Activated naive CD4-positive, alpha-beta T cell (primary cell): ENCODE measurements at places on chromosomes 13 and 19.

GRCh38 chr13:112992931-112993680 is 24.1 kb downstream of the MCF2L start:
- no peak for DNase-seq

- DNase-seq, result no peak
These were observed 61.2 kb downstream of the RFC3 start for GRCh38 chr13:33879118-33879517.

- no peak for DNase-seq
These were observed 55.1 kb upstream of the NBEA start for GRCh38 chr13:34886987-34887386.

- no peak for DNase-seq
These were observed 2.7 kb downstream of the FCHO1 start for GRCh38 chr19:17753976-17754375.

DNA sequence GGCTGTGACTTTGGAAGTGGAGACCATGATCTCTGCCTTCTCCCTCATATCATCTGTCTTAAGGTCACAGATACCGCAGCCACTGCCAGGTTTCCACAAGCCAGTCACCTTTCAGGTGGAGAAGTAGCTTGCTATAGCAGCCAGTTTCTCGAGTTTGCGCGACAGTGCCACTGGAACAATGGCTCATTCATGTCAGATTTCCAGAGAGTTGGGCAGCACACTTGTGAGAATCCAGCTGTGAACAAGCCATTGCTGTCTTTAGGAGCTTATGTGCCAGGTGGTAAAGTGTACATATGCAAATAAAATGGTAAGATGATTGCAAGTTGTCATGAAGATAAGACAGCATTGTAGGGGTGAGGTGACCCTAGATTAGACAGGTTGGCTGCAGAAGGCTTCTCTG is 22.3 kb downstream of the GARRE1 start:
- DNase-seq, result no peak

DNA sequence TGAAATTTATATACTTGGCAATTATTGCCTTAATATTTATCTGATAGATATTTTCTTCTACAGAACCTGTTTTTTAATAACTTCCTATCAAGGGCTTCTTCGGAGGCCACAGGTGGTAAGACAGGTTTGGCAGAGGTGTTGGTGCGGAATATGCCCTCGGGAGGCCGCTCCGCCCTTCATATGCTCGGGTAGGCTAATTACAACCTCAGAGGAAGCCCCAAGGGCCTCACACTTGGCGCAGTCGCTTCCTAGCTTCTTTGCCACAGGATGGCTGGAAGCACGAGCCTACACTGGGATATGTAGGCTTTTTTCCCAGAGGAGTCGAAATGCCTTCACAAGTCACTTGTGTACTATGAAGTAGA is 68.8 kb downstream of the LMO7 start:
- no peak for DNase-seq

GRCh38 chr13:30366088-30366487 is 56.2 kb upstream of the UBE2L5 start:
- no peak for DNase-seq

DNA sequence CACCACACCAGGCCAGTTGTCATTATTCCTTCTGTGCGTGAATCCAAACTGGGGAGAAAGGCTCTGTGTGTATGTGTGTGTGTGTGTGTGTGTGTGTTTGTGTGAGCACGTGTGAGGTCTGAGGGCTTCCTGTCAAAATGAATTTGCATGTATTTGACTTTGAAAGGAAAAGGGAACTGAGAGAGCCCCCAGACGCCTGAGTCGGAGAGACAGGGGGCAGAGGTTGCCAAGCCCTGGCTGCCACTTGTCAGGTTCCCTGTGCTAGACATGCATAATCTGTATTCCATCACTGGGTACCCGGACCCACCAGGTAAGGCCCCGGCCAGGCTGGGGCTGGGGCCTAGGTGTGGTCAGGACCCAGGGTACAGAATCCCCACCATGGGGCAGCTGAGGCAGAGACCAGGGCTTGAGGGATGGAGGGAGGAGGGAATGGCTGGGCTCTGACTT is at the start of gene CLEC17A:
Gene CLEC17A, plus strand, starts transcription at position 191 of the 447 bp plus-strand sequence. Its CDS starts 77 bp downstream, at position 268.
- no peak for DNase-seq

DNA sequence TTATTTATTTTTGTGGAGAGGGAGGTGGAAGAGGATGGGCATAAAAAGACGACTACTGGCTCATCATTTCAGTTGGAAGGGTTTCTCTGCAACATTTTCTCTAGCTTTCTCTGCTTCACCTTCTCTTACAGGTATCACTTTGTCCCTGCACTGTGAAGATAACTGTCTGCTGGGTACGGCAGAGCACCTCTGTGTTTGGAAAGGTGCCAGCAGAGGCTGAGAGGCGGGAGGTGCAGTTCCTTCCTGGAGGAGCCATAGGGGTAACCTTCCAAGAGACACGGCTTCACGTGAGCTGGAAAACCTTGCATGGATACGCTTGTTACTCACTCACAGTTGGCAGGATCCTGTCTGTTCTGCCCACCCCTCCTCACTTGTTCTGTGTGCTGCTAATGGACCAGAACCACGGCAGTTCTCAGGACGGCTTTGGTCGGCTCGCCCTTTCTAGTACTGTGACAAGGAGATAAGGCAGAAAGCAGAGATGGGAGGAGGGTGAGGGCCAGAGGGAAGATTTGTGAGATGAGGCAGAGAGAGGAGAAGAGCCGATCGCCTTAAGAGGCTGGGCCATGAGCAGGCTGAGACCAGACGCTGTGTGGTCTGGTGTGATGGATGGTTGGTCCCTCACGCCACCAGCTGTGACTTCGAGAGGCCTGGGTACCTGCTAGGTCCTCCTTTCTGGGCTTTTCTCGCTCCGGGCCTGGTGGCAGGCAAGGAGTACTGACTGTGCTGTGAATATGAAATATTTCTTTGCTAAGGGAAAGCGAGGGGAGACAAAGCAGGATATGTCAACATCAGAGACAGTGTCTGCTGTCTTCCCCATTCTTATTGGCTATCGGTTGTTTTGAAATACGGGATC is 66.8 kb downstream of the MRPL57 start:
- no peak for DNase-seq

GRCh38 chr19:40219721-40220276 is 1.6 kb upstream of the TTC9B start:
- no peak for DNase-seq

- no peak for DNase-seq
These were observed 26.0 kb downstream of the ZNF333 start for GRCh38 chr19:14715841-14716240.

GRCh38 chr19:49687150-49687549 is 2.2 kb upstream of the ADM5 start:
- no peak for DNase-seq

- no peak for DNase-seq
These were observed 26.5 kb downstream of the FAM216B start for GRCh38 chr13:42807866-42808265.

- no peak for DNase-seq
These were observed 20.5 kb upstream of the SLC7A10 start for GRCh38 chr19:33245948-33246708.

GRCh38 chr19:34173193-34173956 is 1.1 kb downstream of the LSM14A start:
- no peak for DNase-seq

DNA sequence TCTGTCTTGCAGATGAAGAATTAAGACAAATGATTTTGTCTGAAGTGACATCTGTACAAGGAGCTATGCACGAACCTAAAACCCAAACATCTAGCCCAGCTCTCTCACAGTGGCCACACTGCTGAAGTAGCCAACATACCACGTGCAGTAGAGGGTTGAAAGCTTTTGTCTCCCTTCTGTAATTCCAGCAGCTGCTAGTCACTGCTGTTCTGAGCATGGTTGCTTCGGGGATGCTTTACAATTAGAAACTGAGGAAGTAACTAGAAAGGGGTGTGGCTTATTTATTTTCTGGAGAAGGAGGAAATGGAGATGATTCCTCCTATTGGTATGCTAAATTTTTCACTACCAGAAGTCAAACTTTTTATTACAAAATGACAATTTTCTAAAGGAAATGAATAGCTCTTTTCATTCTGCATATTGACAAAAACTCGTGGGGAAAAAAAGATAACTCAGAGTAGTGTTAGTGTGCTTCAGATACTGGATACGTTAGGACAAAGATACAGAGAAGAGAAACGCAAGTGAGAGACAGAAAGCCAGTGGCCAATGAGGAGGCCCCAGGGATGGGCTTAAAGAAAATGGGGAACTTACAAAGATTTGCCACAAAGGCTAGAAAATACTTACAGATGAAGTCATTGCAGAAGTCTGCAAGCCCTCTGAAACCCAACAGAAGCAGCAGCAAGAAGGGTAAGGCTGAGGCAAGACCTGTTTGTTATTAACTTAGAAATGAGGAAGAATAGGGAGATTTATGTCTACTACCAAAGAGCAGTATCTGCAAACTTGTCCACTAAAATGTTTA is 192.7 kb upstream of the MIR17HG start:
- DNase-seq, result no peak

DNA sequence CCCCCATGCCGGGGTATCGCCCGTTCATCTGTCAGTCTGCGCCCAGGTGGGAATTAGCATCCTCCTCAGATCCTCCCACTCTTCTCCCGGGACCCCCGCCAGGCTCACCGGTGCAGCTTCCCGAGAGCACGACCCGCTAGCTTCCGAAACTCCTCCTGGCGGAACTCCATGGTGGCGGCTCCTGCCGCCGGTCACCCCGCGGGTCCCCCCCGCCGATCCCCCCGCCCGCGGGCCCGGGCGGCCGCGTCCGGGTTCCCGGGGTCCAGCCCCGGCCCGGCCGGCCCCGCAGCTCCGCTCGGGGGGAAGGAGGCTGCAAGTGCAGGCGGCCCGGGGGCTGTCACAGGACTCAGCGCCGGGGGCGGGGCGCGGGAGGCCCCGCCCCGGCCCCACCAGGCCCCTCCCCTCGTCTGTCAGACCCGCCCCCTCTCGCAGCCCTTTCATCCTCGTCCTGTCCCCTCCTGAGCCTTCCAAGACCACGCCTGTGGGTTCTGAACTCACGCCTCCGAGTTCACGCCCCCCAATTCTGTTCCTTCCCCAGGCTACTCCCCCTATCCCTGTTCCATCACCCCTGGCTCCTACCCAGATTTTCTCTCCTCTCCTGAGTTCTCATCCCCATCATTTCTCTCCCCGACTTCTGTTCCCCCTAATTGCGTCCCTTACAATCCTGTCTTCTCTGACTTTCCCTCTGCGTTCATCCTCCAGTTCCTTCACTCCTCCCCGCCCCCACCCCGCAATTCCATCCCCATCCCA is at the start of gene SLC17A7:
Gene SLC17A7, minus strand, starts transcription at position 318 of the 750 bp plus-strand sequence. Its CDS starts 148 bp downstream, at position 170.
- no peak for DNase-seq

- DNase-seq, result no peak
These were observed 5.6 kb downstream of the U2AF2 start for GRCh38 chr19:55660404-55660803.

GRCh38 chr19:40642757-40643305 is 41.7 kb downstream of the LTBP4 start:
- DNase-seq, result no peak

- no peak for DNase-seq
These were observed 8.2 kb upstream of the ZNF507 start for GRCh38 chr19:32337084-32337808.

DNA sequence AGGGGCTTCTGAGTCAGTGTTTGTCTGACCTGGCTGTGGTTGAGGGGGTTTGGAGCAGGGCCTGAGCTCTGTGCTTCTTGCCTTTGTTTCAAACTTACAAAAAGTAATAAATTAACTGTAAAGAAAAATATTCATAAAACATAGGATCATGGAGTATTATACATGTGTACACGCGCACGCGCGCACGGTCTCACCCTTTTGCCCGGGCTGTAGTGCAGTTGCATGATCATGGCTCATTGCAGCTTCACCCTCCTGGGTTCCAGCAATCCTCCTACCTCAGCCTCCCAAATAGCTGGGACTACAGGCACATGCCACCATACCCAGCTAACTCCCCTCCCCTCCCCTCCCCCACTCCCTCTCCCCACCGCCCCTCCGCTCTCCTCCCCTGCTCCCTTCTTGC is 23.5 kb downstream of the TDRD12 start:
- no peak for DNase-seq

DNA sequence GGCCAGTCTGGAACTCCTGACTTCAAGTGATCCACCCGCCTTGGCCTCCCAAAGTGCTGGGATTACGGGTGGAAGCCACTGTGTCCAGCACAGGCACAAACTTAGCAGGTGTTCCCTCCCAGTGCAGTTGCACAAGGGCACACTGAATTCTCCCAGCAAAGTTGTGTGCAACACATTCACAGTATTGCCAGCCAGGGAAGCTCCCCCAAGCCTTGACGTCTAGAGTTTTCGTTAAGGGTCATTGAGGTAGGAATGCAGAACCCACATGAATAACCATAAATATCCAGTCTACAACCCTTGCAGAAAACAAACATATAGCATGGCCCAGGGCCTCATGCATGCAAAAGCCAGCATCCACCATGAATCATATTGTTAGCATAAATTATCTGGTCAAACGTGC is 3.3 kb upstream of the AURKC start:
- no peak for DNase-seq

DNA sequence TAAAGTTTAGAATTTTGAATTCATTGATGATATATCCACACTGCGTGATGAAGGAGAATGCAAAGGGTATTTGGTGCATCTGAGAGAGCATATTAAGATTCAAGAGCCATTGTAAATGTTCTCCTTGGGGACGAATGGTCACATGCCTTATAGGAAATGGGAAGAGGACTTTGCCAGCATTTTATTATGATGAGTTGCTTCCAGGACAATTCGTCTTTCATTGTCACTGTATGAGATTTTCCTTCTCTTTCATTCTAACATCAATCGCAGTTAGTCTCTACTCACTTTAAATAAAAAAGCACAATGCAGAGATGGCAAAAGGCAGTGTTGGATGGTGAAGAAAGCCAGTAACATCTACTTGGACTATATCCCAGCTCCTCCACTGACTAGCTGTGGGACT is 21.4 kb downstream of the WDFY2 start:
- DNase-seq, result no peak

DNA sequence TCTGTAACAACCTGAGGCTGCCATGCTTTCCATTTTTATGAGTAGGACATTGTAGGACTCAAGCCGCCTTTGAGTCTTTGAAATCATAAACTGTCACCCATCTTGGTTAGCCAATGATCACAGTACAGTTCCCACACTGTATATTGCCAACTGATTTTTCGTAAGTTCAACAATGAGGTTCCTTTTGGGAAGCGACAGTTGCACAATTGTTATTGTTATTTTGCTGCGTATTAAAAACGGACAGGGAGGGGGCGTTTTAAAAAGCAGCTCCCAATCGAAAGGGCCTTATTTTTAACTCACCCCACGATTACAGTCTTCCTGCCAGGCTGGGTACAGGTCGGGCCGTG is 601 bp downstream of the SLC46A3 start:
- DNase-seq, result no peak

- DNase-seq, result no peak
These were observed 1064.9 kb downstream of the SLITRK5 start for GRCh38 chr13:88736026-88736425.

DNA sequence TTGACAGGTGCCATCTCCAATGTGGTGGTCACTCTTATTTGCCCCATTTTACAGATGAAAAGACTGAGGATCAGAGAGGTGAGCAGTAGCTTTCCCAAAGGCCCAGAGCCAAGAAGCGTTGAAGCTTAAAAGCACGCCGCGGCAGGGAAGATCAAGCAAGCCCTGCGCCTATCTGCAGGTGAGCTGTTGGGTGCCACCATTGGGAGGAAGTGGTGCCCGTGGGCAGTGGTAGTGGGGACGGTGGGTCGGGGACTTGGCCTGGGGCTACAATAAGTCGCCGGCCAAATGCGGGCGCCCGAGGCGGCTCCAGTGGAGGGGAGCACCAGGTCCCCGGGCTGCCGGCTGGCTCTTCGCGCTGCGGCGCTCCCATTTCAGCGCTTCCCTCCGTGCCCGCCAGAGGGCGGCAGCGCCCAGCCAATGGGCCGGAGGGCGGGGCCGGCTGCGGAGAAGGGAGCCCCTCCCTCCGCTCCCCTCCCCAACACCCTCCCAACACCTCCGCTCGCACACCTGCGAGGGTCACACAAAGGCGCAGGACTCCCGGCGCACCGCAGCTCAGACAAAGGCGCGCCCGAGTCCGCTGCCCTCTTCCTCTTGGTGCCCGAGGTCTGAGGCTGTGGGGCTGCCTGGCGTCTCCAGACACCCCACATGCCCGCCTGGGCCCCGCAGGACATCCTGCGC is 744 bp upstream of the POU2F2 start:
- peak; percentile 72 for DNase-seq
